ENCODE measurements at places on chromosomes 5 and 9. TPM values are rescaled to one million over a fixed set of nuclear protein-coding genes. Genes with fewer than 3 reads are reported as not detected.

EIF4E1B gene
- total RNA-seq: not detected

SUB1 gene
- 294 TPM for total RNA-seq

ALDOB gene
- total RNA-seq: not detected

EFNA5 gene
- not detected for total RNA-seq

LCN10 gene
- 1.00 TPM for total RNA-seq

LCN9 gene
- total RNA-seq: not detected

THG1L gene
- 10.9 TPM for total RNA-seq

OXCT1 gene
- 59.9 TPM for total RNA-seq

GRXCR2 gene
- not detected for total RNA-seq

STXBP1 gene
- total RNA-seq: 21.7 TPM

CDO1 gene
- 0.54 TPM for total RNA-seq

F2RL2 gene
- total RNA-seq: not detected

Measured in activated naive CD8-positive, alpha-beta T cell treated with anti-CD3 and anti-CD28 coated beads, Interleukin-2, amount 10 ng/mL, durations not matched to agents 7 days and 5 days (primary cell).